Mesendoderm (in vitro differentiated cells): ENCODE measurements at places on chromosomes 1 and 21.

- no peak for DNase-seq
Observed at GRCh38 chr1:66168948-66169671, 364.8 kb upstream of the SGIP1 start.

DNA sequence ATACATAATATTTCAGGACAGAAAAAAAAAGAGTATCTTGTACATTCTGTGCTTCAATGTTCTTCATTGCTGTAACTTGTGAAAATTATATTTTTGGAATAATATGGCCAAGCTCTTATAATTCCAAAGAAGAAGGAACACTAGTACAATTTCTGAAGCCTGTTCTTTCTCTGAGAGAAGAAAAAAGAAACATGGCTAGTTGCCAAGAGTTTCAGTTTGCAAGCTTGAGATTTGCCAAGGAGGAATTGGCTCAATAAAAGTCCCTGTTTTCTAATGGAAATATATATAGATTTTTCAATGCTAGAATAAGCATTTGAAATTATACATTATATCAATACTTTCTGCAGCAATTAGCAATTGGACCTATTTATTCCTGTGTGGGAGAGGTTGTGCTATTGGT, 285.2 kb upstream of the NEGR1 start:
- no peak for DNase-seq

- no peak for DNase-seq
Observed at GRCh38 chr1:232853994-232854797, 49.0 kb downstream of the MAP10 start.

- DNase-seq = peak; percentile 49
Observed at GRCh38 chr1:160164121-160164520, 12.7 kb downstream of the ATP1A4 start.

DNA sequence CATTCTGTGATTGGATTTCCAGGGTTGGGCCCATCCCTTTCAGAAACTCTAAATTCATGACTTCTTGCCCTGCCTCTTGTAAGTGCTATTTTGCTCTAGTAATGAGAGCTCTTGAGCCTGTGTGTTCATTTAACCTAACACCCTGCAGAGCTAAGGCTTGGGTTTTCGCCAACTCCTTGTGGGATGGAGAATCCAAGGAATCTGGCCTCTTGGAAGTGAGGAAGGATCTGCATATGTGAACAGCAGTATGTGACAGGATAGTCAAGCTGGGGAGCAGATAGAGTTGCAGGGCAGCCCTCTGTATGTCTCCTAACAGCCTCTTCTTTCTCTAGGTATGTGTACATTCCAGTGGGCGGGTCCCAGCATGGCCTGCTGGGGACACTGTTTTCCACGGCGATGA, 258.9 kb downstream of the HHAT start:
- DNase-seq = peak; percentile 23

- peak; percentile 29 for DNase-seq
Observed at GRCh38 chr1:205054013-205054412, 11.0 kb downstream of the CNTN2 start.

- DNase-seq = peak; percentile 75
Observed at GRCh38 chr1:34013958-34014737, 150.3 kb downstream of the HMGB4 start.

- DNase-seq = no peak
Observed at GRCh38 chr1:38530957-38531356, 328.6 kb downstream of the RRAGC start.

DNA sequence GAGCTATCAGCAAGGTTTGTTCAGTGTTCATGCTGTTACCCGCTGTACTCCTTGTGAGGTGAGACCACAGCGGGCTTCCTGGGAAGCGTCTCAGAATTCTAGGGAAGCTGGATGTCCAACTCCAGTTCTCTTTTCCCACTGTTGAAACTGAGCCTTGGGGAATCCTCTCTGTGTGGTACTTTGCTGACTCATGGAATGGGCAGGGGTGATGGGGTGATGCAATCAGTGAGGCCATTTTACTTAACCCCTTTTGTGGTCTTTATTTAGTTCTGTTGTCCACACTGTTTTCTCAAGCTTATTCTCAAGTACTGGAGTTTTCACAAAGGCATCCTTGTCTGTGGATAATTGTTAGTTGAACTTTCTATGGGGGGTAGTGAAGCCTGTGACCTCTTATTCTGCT, 42.6 kb downstream of the ACKR1 start:
- DNase-seq = no peak

- DNase-seq = no peak
Observed at GRCh38 chr21:40227096-40227495, 359.9 kb downstream of the PCP4 start.

GRCh38 chr1:58358346-58358745, 188.2 kb downstream of the OMA1 start:
- peak; percentile 18 for DNase-seq

GRCh38 chr21:19322360-19322759, 918.8 kb upstream of the TMPRSS15 start:
- no peak for DNase-seq

DNA sequence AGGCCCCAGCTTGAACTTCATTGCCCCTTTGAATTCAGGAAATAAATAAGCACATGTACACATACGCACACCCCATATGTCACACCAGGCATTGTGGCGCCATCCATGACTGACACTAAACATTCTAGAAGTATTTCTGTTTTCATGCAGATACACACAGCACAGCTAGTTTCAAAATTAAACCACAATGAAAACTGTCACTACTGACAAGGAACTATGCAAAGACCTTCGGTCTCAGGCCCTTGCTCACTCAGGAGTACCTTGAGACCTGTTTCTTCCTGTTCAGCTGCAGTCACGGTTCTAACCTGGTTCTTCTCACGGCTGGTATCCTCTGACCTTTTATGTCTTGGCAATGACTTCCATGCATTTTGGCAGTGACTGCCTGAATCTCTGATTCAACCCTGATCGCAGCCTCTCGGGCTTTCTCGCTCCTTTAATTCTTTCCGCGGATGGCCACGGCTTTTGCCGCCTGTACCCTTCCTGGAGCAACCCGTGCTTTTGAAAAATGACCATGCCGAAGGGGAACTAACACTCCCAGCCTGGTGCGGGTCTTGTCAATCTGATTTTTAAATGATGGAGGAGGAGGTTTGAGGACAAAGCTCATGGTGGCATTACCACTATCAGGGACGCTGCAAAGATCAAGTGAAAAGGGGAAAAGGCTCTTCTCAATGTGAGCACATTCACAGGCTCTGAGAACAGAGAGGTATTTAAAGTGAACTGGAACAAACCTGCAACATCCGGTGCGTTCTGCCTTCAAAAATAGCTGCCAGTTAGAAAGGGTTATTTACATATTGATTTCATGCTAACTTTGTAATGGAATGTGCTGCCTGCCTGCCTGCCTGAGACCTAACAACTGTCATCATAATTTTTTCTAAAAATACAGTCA, 384.6 kb downstream of the RRAGC start:
- DNase-seq = peak; percentile 67

GRCh38 chr21:44836666-44837471, 19.0 kb upstream of the SUMO3 start:
- DNase-seq = peak; percentile 40

DNA sequence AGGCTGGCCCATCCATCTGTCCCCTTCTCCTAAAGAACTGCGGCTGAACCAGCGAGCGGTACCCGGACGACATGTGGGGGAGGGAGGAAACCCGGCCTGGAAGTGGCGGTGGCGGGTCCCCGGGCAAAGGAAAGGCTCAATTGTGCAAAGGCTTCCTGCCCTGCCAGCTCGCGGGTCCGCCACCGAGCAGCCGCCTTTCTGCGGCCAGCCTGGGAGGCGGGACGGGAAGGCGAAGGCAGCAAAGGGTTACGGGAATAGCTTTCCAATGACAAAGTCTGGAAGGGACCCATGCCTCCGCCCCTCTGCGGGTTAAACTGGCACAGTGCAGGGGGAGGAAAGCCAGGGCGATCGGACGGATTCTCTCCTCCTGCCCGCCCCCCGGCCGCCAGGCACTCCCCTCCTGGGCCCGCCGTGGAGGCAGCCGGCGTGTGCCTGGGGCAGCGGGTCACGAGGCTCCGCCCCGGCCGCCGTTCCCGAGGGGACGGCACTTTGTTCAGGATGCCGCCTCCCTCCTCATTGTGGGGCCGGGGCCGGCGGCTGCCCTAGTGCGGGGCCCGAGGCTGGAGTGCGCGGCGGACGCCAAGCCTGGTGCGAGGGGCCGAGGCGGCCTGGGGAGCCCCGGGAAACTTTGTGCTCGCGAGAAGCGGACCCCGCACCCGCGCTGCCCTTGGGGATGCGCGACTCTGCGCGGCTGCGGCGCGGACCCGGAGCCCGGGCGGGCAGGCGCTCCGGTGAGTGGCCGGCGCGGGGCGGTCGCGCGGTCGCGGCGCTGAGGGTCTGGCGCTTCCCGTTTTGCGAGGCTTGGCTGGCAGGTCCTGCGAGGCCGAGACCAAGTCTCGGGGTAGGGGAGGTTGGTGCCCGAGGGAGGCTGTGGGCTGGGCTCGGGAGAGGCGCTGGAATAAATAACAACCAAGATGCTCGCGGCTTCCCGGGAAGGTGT, at the start of gene NAV1:
Gene NAV1 (plus strand): TSS at position 516 of the 940 bp plus-strand sequence. CDS start 83,758 bp downstream, outside the sequence.
- DNase-seq = peak; percentile 85

GRCh38 chr1:46134660-46135331, 2.4 kb upstream of the PIK3R3 start:
- DNase-seq = no peak

- DNase-seq = no peak
Observed at GRCh38 chr1:196677781-196678509, 26.1 kb downstream of the CFH start.

DNA sequence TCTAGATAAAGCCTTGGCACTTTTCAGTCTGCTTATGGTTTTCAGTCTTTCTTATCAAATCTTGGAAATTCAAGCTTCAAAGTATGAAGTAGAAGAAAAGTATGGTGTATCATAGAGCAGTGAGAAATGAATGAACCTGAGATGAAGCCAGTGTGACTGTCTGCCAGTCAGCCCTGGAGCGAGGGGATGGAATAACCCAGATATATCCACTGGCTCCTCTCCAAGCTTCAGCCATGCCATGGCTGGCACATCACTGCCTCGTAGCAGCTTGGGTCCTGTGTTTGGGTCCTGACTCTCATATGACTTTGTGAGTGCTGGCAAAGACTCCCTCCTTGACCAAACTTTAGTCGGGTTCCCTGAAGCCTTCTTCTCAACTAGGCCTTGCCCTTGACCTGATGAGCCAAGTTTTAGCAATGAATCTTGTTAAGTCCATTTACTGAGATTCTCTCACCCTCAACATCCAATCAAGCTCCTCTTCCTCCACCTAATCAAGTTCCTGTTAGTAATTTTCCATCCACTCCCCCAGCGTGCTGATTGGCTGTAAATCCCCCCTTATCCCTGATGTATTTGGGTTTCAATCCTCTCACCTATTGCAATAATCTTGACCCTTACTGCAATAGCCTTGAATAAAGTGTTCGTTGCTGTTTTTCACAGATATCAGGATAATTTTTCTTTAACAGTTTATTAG, 62.5 kb upstream of the PRDX6 start:
- no peak for DNase-seq
